Activated T-cell treated with anti-CD3 and anti-CD28 coated beads for 1 hour (primary cell): ENCODE measurements at places on chromosomes 3 and 15.

GRCh38 chr15:64001148-64001547, 45.1 kb downstream of the DAPK2 start:
- DNase-seq: no peak

DNA sequence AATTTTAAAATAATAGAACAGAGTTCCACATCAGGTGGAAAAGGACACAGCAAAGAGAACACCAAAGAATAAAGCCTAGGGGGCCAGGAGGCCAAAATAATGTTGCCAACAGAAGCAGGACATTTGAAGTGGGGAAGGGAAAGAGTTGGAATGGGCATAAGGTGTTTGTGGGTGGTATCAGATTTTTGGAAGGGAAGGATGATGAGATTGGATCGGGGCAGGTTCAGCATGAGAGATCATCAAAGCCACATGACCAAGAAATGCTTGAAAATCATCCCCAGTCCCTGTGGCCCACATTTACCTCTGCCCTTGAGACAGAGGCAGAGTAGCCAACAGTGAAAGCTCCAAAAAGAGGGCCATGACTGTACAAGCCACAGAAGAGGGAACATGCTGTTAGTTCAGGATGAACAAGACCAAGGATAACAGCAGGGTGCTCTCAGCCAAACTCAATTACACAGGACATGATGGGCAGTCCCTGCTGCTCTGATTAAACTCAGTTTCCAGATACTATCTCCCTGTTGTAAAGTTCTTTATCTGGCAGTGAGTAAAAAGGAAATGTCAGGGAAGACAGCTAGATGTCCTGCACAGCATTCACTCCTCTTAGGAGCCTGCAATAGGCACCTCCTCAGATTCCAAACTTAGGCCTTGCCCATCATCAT, 32.5 kb downstream of the RAB27A start:
- no peak for DNase-seq

- no peak for DNase-seq
Measured at GRCh38 chr15:23472678-23473077, 25.6 kb upstream of the GOLGA6L2 start.

DNA sequence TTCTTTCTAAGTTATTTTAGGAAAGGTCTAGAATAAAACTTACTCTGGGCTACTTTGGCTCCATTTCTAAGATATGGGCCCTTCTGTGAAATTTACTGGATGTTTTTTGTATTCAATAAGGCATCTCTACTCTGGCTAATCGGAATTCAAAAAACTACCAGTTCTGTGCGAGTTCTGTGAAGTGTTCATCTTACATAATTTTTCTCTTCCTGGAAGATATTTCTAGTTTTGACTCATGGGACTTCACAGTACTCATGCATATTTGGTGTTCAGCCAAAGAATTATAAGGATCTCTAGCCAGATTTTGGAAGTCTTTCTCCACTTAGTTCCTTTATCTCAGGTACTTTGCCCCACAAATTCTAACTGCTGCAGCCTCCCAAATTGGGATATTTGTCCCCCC, 46.4 kb upstream of the MBNL1 start:
- no peak for DNase-seq

GRCh38 chr3:105293441-105293840, 73.3 kb upstream of the ALCAM start:
- DNase-seq: no peak
